ENCODE measurements at places on chromosomes 6 and 20.

DNA sequence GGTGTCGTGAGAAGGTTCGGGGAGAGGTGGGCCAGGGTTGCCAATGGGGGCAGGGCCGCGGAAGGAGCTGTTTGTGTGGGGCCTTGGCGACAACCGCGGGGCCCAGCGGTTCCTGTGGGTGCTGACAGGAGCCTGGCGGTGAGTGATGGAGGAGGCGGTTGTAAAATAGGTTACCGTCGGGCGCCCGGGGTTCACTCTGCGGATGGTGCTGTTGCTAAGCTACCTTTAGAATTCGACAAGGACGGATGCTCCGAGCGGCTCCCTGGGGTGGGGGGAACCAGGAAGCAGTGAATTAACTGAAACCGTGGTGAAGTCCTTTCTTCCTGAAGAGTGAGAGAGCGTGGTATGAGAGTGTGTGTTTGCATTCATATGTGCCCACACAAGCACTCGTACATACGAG, 61.7 kb downstream of the CDH22 start:
- no peak for DNase-seq

- no peak for DNase-seq
Measured at GRCh38 chr6:14616656-14617055, 499.1 kb downstream of the CD83 start.

- DNase-seq, result no peak
Measured at GRCh38 chr6:170232186-170233002, 58.5 kb downstream of the DLL1 start.

GRCh38 chr6:123849406-123849805, 45.7 kb downstream of the NKAIN2 start:
- DNase-seq, result no peak

GRCh38 chr20:50467718-50468356, 42.3 kb upstream of the PTPN1 start:
- DNase-seq, result peak; percentile 34

DNA sequence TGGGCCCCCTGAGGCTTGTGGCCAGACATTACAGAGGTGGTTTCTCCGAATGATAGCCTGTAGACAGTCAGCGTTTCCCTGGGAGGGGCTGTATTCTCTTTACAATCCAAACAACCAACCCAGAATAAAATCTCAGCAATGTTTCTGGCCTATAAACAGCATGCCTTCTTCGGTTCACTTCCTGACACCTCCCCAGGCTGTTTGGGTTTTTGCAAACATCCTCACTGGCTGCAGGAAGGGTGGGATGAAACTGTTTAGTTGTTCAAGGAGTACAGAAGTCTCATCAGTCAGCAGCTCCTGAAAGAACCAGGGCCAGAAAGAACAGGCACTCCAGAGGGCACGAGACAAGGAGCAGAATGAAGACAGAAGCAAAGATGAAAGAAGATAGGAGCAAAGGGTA, 350.0 kb downstream of the QKI start:
- no peak for DNase-seq

GRCh38 chr20:61439251-61439650, 187.2 kb downstream of the CDH4 start:
- DNase-seq, result no peak

DNA sequence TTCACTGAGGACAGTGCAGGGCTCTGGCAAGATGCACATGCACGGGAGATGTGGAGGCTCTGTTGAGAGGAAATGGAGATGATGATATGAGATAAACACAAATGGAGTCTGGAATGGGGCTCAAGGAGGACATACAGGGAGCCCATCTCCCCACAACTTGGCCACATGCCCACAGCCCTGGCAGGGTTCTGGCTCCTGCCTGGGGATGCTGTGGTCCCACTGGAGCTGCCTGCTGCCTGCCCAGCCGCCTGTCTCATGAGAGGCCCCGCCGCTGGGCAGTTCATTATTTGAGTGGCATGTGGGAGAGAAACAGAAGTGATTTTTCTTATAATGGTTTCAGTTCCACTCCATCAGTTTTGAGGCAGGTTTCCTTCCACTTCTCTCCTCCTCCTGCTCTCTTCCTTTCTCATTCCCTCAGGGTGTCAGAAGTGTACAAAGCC, 133.6 kb upstream of the TRAF3IP2 start:
- DNase-seq, result no peak

GRCh38 chr20:23434521-23435313, 4.8 kb upstream of the CSTL1 start:
- no peak for DNase-seq

DNA sequence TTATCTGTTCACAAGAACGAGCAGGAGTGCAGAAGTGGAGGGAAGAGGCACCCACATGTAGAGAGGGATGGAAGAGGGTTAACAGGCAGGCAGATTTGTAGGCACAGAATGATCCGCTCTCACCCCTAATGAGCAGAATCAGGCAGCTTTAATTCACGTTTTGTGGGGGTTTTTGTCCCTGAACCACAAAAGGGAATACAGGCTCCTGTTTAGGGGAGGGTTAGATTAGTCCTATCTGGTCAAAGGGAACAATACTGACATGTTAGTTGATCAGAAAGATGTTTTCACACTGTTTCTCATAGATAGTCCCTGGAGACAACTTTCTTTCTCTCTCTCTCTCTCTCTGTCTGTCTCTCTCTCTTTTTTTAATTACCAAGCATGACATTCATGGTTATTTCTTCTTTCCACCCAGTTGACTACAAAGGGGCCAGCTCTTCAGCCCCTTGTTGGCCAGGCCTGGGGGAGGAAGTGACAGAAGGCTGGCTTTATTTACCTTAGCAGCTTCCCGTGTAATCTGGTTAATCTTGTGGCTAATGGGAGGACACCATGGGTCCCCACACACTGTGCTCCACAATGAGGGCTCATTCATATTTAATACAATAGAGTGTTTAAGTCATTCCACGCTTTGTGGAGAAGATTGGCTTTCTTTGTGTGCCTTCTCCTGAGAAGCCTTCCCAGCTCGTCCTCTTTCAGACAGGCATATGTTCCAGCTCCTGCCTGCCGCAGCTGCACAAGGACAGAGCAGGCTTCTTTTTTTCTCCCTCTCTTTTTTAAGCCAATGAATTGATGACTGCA, 958.8 kb downstream of the TFAP2A start:
- DNase-seq, result no peak

- no peak for DNase-seq
Measured at GRCh38 chr20:25378189-25378883, 12.3 kb downstream of the ABHD12 start.

DNA sequence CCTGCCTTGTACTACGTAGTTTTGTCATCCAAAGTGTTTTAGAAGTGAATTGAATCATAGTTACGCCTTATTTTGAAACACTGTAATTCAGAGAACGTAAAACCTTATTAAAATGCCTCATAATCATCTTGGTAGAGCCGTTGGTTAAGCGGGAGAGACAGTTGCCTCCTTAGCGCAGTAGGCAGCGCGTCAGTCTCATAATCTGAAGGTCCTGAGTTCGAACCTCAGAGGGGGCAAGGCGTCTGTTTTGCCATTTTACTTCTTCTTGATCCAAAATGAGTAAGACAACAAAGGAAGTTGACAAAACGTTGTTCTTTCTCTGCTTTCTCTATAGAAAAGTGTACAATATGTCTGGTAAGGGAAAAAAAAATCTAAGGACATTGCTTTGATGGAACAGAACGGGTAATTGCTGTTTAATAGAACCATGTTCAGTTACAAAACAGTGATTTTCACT, 20.7 kb upstream of the TRIM27 start:
- DNase-seq, result peak; percentile 77

DNA sequence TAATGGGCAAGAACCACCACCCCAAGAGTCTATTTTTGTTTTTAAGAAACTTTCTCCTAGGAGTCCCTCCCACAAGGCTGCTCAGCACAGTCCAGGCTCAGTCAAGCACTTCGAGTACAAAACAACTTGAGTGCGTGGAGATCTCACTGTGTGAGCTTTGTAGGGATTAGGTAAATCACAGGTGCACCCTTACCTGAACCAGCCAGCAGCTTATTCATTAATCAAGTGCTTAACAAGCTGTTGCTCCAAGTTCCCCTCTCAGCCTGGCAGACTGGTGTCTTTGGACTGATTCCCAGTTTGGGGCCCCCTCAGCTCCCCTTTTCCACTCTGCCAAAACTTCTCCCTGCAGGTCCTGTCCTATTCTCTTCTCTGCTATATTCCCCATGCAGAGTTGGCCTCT, 133.1 kb downstream of the LY86 start:
- no peak for DNase-seq

DNA sequence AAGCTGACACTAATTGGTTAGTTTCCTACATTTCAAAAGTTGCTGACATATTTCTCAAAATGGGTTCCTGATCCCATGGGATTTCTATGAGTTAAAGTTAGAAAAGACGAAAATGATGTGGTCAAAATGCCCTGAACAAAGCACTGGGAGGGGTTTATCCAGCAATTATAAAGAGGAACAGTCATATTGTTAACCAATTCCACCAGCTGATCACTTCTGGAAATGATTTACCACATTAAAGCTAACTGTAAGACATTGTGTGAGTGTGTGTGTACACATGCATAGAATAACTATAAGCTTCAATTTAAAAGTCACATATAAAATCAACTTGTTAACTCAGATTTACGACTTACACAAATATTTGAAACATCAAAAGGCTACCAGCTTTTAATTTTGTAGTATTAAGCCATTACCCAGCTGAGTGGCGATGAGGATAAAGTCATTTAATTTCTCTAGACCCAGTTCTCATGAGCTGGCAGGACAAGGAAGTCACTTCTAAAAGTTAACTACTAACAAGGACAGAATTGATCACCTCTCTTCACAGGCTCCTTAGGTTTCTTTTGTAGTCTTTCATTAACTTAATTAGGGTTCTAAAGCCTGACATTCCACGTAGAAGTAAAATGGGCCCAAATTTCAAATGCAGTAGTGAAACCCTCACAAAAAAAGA, 40.4 kb downstream of the MAN1A1 start:
- no peak for DNase-seq

GRCh38 chr20:364905-365794, 15.4 kb upstream of the TRIB3 start:
- peak; percentile 69 for DNase-seq

GRCh38 chr6:33837971-33838665, 34.3 kb upstream of the MLN start:
- DNase-seq, result no peak

DNA sequence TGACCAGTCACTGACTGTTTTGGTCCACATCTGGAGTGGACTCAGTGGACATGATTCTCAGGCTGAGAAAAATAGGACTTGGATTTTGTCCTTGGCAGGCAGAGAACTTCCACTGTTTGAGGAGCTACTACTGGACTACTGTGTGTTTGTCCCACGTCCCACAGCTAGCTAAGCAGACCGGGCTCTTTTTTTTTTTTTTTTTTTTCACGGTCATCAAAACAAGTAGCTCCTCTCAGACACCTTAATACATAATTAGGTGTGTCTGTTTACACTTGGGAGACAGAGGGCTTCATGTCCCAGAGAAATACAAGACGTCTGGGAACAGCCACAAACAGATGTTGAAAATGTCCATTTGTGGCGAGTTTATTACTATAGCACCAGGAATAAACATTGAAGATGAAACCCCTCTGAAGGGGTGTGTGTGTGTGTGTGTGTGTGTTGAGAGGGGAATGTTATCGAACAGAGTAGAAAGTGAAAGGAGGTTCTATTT, 155.0 kb upstream of the SUPT3H start:
- peak; percentile 58 for DNase-seq

- peak; percentile 52 for DNase-seq
Measured at GRCh38 chr6:137094411-137095008, 49.7 kb upstream of the IL20RA start.

- DNase-seq, result peak; percentile 83
Measured at GRCh38 chr6:126033696-126034095, 47.4 kb downstream of the TRMT11 start.

DNA sequence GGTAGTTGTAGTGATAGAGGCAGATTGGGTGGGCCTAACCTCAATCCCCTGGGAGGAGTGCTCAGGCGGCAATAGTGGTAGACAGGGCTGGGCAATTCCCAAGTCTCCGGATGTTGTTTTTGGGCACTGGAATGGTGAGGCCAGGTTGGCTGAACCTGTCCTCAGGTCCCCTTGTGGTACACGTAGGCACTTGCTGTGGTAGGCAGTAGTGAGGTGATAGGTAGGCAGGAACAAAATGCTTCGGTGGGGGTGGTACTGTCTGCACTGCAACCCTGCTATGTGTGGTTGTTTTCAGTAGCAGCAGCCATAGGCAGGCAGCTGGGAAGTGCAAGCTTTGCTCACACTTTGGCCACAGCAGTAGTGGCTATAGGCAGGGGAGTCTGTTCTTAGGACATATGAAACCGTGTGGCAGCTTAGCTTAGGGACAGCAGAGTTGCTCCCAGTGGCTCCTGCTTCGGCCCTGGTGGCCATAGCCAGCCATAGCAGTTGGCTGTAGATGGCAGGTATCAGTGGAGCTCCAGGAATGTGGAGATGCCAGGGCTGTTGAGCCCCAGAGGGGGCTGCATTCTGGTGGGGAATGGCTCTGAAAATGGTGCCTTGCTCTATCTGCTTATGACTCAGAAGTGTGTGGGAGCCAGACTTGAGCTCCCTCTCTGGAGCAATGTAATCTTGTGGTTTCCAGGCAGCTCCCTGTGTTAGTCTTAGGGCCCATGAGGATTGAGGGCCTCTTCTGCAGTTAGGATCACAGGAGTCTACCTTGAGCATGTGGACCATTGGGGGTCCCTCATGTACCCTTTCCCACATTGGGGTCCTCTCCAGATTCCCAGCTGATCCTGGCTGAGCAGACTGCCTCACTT, 241.8 kb upstream of the BMP2 start:
- DNase-seq, result no peak

- DNase-seq, result peak; percentile 47
Measured at GRCh38 chr6:52162940-52163908, 23.0 kb upstream of the IL17A start.

DNA sequence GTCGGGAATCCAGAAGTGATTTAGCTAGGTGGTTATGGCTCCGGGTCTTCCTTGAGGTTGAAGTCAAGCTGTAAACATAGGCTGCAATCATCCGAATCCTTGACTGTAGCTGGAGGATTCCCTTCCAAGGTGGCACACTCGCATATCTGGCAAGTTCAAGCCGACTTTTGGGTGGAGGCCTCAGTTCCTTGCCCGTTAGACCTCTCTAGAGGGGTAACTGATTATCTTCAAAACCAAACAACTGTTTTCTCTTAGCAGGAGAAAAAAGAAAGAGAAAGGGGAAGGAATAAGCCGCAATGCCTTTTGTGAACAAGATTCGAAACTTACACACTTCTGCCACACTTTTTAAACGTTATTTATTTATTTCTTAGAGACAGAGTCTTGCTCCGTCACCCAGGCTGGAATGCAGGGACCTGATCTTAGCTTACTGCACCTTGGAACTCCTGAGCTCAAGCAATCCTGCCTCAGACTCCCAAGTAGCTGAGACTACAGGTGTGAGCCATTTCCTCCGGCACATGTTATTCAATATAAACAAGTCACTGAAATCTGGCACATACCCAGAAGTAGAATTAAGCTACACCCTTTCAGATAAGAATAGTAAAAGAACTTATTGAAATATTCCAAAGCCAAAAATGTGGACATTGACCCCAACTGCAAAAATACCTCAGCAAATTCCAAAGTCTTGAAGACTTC, 76.3 kb downstream of the HFE start:
- no peak for DNase-seq
